Stimulated activated naive CD4-positive, alpha-beta T cell treated with Interleukin-2 at 50 U/mL for 16 hours (primary cell): ENCODE measurements at places on chromosomes 2 and 18.

DNA sequence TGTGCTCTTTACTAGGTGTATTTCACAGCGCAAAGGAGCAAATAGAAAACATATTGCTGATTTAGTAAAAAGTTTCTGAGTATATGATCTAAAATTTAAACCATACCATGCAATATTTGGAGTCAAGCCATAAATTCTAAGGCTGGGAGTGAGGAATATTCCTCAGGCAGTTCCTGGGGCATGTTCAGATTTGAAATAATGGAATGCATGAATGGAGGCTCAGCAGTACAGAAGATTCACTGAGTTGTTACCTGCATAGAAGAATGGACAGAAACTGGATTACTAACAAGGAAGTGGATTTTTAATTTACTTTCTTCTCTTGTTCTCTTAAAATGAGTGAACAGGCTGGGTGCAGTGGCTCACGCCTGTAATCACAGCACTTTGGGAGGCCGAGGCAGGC is 441.0 kb upstream of the MAP2 start:
- DNase-seq: no peak

- DNase-seq: no peak
Observed at GRCh38 chr2:97731274-97732020, 18.1 kb downstream of the ZAP70 start.

- no peak for DNase-seq
Observed at GRCh38 chr2:197377670-197378069, 57.2 kb downstream of the SF3B1 start.

DNA sequence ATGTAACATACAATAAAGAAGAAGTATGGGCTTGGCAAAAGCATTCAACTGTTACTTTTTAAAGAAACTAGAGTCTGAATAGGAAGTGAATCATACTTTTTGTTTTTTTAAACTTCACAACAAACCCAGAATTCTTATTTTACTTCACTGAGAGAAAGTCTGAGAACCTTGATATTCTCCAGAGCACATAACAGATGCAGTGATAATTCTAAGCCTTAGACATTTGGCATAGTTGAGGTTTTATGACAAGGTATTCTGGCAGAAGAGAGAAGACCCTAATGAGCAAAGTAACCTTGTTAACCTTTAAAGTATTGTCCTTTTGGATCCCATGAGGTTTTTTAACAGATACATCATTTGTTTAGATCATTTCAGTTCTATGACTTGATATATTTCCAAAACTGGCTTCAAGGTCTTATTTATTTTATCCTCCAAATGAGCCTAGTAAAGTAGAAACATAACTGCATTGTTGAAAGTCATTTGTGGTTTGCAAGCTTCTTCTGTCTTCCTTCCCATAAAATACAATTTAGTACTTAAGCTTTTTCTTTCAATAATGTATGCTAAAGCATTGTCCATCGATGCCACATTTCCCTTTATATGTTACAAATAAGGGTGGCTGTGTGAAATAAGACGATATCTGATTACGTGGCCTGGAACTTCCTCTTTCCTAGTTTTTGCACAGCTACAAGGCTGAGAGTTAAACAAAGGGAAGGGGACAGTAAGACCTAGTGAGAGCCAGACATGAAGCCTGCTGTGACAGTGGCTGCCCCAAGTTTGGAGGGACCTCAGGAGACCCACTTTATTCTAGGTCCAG is 86.1 kb upstream of the ITPRID2 start:
- DNase-seq: no peak

GRCh38 chr2:42021464-42021863 is 26.4 kb upstream of the PKDCC start:
- DNase-seq: no peak

DNA sequence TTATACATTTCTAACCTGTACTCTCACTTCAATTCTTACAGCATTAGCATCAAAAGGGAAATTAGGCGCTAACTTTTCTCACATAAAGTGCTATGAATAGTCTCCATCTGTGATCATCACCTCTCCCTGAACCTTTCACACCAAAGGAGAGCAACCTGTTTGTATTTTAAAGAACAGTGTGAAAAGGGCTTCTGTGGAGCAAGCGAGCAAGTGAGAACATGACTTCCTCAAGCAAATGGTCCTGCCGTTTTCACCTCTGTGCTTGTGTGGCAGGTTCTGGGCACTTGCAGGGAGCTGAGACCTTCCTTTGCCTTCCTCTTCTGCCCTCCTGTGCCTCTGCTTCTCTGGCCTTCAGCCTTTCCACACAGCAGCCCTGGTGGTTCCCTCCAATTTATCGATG is 51.9 kb downstream of the TGFA start:
- DNase-seq: no peak

DNA sequence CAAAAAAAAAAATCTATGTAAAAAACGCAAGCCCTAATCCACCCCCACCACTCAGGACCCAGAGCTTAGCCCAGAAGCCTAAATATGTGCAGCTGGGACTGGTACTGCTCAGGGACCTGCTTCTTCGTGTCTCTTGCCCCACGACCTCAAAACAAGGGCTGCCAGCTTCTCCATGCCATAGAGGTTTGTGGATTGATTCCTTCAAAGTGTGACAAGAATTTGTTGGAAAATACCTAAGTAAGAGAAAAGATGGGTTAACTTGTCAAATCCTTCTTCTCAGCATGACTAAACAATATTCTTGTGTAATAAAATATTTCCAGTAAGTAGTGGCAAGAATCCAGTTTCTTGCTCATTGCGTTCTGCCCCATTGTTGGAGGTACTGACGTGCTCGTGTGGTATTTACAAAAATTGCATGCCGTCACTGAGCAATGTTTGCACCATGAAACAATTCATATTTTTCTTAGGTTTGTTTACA is 825 bp upstream of the SCYGR1 start:
- no peak for DNase-seq

GRCh38 chr2:3885629-3886628 is 182.6 kb downstream of the DCDC2C start:
- DNase-seq: no peak

- DNase-seq: no peak
Observed at GRCh38 chr18:8063733-8064132, 496.6 kb downstream of the PTPRM start.

DNA sequence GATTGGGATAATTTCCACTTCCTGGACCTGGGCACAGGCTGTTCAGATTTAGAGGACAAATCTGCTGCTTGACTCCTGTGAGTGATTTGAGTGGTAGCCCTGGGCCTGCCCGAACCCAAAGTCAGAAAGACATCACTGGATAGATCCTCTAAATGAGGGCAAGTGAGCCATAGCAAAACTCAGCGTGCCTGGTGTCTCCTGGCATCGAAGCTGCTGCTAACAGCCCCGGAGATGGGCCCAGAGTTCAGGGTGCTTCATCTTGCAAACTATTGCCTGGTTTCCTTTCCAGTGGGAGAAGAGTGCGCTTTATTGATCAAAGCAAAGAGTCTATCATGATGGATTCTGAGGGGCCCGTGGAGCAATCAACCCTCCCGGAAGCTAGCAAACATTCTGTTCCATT is 153.1 kb upstream of the KLHL29 start:
- no peak for DNase-seq

- no peak for DNase-seq
Observed at GRCh38 chr2:18820966-18821365, 231.6 kb upstream of the NT5C1B start.

GRCh38 chr2:21379140-21379539 is 255.4 kb downstream of the TDRD15 start:
- no peak for DNase-seq

GRCh38 chr2:30492619-30493018 is 45.6 kb downstream of the LCLAT1 start:
- DNase-seq: no peak

DNA sequence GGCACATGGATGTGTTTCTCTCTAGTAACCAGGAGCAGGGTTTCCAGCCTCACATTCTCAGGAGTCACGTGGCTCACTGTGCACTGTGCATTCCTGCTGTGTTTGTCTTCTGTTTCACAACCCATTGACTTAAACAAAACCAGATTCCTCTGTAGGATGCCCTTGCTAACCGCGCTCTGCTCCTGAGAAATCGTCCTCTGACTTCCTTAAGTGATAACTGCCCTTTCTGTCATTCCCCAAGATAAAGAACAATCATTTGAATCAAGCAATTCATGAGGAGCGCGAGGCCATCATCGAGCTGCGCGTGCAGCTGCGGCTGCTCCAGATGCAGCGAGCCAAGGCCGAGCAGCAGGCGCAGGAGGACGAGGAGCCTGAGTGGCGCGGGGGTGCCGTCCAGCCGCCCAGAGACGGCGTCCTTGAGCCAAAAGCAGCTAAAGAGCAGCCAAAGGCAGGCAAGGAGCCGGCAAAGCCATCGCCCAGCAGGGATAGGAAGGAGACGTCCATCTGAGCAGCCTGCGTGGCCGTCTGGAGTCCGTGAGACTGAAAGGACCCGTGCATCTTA is 60.2 kb downstream of the RALBP1 start:
- DNase-seq: no peak

- DNase-seq: no peak
Observed at GRCh38 chr18:30889519-30890301, 152.8 kb downstream of the DSC3 start.

DNA sequence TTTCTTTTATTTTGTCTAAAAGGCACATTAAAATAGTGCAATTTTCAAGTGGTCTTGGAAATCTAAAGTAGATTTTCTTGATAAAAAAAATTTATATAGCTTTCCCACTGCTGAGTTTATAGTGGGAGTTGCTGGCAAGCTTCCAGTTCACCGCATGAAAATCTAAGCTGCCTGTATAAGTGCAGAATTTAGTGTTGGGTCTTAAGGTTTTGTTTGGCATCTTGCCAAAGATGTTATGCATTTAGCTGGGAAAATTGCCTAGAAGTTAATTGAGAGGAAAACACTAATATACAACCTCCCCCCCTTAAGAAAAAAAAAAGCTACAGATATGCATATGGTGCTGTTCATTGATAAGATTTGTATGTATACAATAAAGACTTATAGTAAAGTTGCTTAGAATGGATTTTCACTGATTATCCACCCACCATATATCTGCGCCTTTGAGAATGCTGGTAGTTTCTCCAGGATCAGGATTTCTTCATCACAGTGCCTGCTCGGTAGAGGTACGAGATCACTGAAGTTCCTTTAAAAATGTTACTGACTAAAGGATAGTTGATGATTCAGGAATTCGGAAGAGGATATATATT is 803.2 kb upstream of the POU3F3 start:
- DNase-seq: no peak

DNA sequence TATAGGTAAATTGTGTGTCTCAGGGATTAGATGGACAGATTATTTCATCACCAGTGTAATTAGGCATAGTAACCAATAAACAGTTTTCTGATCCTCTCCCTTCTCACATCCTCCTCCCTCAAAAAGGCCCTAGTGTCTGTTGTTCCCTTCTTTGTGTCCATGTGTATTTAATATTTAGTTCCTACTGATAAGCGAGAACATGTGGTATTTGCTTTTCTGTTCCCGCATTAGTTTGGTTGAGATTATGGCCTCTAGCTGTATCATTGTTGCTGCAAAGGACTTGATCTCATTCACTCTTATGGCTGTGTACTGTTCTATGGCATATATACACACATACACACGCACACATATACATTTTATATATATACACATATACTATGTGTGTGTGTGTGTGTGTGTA is 866.2 kb downstream of the CCDC85A start:
- DNase-seq: no peak

DNA sequence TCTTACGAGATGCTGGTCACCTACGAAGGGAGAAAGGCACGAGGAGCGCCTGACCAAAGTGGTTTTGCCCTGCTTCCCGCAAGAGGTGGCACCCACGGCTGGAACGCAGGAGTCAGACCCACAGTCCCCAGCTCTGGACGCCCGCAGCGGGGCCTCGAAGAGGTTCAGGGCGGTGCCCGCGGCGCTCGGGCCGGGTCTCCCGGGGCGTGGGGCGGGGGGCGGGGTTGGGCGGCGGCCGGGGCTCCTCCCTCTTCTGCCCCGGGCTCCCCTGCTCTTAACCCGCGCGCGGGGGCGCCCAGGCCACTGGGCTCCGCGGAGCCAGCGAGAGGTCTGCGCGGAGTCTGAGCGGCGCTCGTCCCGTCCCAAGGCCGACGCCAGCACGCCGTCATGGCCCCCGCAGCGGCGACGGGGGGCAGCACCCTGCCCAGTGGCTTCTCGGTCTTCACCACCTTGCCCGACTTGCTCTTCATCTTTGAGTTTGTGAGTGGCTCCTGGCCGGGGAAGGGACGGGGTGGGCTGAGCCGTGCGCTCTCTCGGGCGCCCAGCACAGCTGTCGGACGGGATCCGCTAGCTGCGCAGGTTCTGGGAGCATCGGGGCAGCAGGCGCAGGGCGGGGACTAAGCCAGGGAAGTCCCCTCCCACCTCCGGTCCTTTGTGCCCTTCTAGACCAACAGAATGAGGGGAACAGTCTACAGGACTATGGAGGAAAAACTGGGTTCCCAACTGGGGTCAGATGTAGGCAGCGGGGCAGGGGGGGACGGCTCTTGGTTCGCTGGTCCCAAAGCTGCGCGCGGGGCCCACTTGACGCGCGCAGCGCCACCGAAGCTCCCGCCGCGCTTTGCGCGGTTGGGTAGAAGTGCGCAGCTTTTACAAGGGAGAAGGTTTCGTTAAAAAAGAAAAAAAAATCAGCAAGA is at the start of gene MAL:
Gene MAL (plus strand): TSS at position 303 of the 914 bp plus-strand sequence. CDS start 85 bp downstream, at position 388.
- DNase-seq: peak; percentile 59

GRCh38 chr2:221096706-221097567 is 475.2 kb downstream of the EPHA4 start:
- DNase-seq: no peak

- no peak for DNase-seq
Observed at GRCh38 chr2:212536817-212537725, 1.5 kb downstream of the ERBB4 start.

GRCh38 chr2:30629866-30630265 is 177.4 kb downstream of the CAPN13 start:
- DNase-seq: no peak
